Thymus (tissue), 14 donors: ENCODE measurements at places on chromosomes 5 and 9. TPM values are rescaled to one million over a fixed set of nuclear protein-coding genes. Genes with fewer than 3 reads are reported as not detected.

Gene TNFSF8
- 14.7 TPM for total RNA-seq

Gene IL4
- 4.5 TPM for total RNA-seq

- no peak overlapping the region for H3K4me3 ChIP-seq
- H3K36me3 ChIP-seq, result no peaks in the 10 kb centered on the region
- H3K27me3 ChIP-seq, result no peaks in the 10 kb centered on the region
- no peak for DNase-seq
These were observed 8.7 kb downstream of the UBQLN1 start for GRCh38 chr9:83698976-83699585.

DNA sequence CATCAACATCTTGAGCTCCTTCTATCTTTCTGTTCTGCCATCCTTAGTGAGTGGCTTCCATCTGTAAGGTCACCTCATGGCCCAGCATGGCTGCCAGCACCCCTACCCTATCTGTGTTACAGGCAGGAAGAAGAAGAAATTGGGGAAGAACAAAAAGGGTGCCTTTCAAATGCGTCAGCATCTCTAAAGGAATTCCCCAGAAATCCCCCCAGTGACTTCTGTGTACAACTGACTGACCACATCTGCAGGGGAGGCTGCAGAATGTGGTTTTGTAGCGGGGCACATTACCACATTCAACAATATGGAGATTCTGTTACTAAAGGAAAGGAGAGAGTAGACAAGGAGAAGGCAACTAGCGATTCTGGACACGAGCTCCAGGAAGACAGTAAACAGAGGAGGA, 40.1 kb downstream of the ALG2 start:
- H3K36me3 ChIP-seq, result no peaks in the 10 kb centered on the region
- H3K27me3 ChIP-seq, result no peaks in the 10 kb centered on the region
- no peak overlapping the region for H3K4me3 ChIP-seq
- H3K27ac ChIP-seq, result no peak overlapping the region
- H3K4me1 ChIP-seq, result peaks cover 22% of the 10 kb centered on the region

- H3K27me3 ChIP-seq, result no peaks in the 10 kb centered on the region
- no peaks in the 10 kb centered on the region for H3K36me3 ChIP-seq
These were observed 72.9 kb downstream of the BAAT start for GRCh38 chr9:101311758-101312420.

- H3K4me1 ChIP-seq, result no peaks in the 10 kb centered on the region
- H3K4me3 ChIP-seq, result no peak overlapping the region
- no peaks in the 10 kb centered on the region for H3K27me3 ChIP-seq
- DNase-seq, result no peak
- no peak overlapping the region for H3K27ac ChIP-seq
These were observed 65.3 kb upstream of the MYO10 start for GRCh38 chr5:17001428-17001827.

- H3K36me3 ChIP-seq, result no peaks in the 10 kb centered on the region
- no peak overlapping the region for H3K27ac ChIP-seq
- no peak for DNase-seq
- no peak overlapping the region for H3K4me3 ChIP-seq
- H3K4me1 ChIP-seq, result no peaks in the 10 kb centered on the region
These were observed 196.5 kb upstream of the NREP start for GRCh38 chr5:111953351-111954127.

DNA sequence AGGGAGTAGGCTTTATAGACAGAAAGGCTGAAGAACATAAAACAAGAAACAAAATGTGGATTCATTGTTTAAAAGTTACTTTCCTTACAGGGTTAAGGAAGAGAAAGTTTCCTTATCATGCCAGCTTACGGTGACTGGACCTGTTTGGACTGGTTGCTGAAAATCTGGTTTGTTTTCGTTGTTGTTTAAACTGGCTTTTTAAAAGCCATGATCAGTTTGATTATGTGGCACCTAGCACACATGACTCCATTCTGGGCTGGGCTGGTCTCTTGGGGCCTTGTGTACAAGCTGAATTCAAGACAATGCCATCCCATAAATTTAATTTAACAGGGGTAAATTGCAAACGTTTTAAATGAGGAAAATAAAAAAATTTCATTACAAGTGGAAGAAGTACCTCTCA, 18.4 kb upstream of the ZNF474 start:
- H3K36me3 ChIP-seq, result no peaks in the 10 kb centered on the region
- no peak overlapping the region for H3K27ac ChIP-seq
- H3K4me3 ChIP-seq, result no peak overlapping the region
- no peaks in the 10 kb centered on the region for H3K4me1 ChIP-seq
- no peaks in the 10 kb centered on the region for H3K27me3 ChIP-seq
- no peak for DNase-seq

DNA sequence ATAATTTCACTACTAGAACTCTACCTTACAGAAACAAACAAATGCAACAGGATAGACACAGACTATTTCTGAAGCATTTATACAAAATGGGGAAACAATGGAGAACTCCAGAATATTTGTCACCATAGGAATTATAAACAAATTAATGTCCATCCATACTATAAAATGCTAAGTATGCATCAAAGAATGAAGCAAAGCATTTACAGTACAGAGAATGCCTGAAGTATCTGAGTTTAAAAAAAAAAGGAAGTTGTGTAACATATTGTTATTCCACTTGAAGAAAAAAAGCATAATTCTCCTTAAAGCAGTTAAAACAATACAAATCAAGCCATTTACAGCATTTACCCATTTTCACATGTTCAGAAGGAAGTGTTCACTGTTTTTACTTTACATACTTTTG, 53.0 kb downstream of the DROSHA start:
- peaks cover 12% of the 10 kb centered on the region for H3K36me3 ChIP-seq
- no peaks in the 10 kb centered on the region for H3K4me1 ChIP-seq
- H3K27ac ChIP-seq, result no peak overlapping the region
- H3K27me3 ChIP-seq, result no peaks in the 10 kb centered on the region
- no peak overlapping the region for H3K4me3 ChIP-seq
- DNase-seq, result no peak

DNA sequence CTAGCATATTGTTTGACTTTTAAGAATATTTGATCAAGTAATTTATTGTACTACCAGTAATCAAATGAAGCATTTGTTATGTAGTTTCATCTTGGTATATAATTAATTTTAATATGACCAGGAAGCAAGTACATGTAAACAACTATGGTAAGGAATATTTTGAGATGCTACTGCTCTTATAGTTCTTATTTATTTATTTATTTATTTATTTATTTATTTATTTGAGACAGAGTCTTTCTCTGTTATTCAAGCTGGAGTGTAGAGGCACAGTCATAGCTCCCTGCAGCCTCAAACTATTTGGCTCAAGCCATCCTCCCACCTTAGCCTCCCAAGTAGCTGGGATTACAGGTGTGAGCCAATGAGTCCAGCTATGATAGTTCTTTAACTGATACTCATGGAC, 8.1 kb downstream of the PPIP5K2 start:
- H3K4me3 ChIP-seq, result no peak overlapping the region
- no peak for DNase-seq
- H3K36me3 ChIP-seq, result no peaks in the 10 kb centered on the region
- no peak overlapping the region for H3K27ac ChIP-seq
- H3K4me1 ChIP-seq, result no peaks in the 10 kb centered on the region

DNA sequence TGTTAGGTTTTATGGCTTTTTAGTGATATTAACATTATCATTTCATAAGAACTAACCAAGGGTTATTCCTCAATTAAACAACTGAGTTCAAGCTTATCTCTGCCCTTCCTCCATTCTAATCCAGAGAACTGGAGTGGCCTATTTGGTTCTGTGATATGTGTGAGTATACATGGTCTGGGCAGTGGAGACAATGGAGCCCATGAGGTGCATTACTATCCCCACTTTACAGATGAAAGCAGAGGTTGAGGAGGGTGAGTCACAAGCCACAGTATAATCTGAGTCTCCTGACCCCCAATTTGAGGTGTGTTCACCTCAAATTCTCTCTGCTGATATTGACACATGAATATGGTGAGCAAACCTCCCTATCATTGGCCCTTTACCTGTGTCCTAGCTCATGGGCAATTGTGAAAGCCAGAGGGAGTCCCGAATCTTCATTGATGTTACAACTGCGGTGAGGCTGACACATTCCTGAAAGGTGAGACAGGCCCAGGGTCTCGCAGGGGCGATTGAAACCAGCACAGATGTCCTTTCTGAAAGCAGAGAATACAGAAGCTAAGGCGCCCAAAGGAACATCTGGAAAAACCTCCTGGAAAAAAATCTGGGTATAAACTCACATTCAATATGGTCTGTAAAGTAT, 217.2 kb downstream of the TARS1 start:
- no peak for DNase-seq
- H3K27me3 ChIP-seq, result no peaks in the 10 kb centered on the region
- H3K4me3 ChIP-seq, result no peak overlapping the region
- no peak overlapping the region for H3K27ac ChIP-seq
- no peaks in the 10 kb centered on the region for H3K4me1 ChIP-seq
- H3K36me3 ChIP-seq, result no peaks in the 10 kb centered on the region

DNA sequence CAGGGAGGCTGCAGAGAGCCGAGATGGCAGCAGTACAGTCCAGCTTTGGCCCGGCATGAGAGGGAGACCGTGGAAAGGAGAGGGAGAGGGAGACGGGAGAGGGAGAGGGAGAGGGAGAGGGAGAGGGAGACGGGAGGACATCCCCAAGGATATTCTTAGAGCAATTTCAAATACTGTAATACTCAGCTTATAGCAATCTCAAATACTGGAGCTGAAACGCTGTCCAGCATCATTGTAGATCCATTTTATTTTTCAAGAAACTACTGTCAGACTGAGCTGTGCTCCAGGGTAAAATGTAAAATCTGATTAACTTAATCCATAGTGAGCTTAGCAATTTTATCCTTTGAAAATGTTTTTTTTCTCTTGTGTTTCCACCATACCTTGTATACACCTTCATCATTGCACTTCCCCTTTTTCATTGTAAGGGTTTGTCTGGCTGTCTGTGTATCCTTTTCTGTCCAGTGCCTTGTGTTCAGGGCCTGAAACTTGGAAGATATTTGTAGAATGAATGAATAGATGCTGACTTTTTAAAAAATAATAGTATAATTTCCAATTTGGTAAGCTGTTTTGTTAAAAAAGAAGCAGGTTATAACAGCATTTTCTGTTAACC, 64.0 kb upstream of the LRRC70 start:
- H3K36me3 ChIP-seq, result peaks cover under 1% of the 10 kb centered on the region
- H3K4me3 ChIP-seq, result no peak overlapping the region
- H3K27me3 ChIP-seq, result no peaks in the 10 kb centered on the region
- DNase-seq, result no peak
